ENCODE measurements at places on chromosomes 2 and 18.
A peak's percentile ranks its signal among the peaks of the same experiment; 100 is the strongest.

DNA sequence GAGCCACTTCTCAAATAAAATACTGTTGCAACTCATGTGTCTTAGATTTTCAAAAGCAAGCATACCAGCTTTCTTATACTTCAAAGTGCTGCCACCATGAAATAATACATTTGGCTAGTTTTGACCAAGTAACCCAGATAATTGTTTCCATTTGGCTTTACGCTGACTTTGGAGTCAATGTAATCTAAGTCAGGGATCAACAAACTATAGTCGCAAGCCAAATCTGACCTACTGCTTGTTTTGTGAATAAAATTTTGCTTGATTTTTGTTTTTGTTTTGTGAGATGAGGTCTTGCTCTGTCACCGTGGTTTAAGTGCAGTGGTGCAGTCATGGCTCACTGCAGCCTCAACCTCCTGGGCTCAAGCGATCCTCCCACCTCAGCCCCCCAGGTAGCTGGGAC lies 65.0 kb downstream of the OXER1 start:
- DNase-seq = no peak

- DNase-seq = peak; percentile 69
Observed at GRCh38 chr18:51802569-51803428, 537.2 kb upstream of the DCC start.

GRCh38 chr2:83168377-83168776 lies 1290.7 kb downstream of the SUCLG1 start:
- DNase-seq = no peak

DNA sequence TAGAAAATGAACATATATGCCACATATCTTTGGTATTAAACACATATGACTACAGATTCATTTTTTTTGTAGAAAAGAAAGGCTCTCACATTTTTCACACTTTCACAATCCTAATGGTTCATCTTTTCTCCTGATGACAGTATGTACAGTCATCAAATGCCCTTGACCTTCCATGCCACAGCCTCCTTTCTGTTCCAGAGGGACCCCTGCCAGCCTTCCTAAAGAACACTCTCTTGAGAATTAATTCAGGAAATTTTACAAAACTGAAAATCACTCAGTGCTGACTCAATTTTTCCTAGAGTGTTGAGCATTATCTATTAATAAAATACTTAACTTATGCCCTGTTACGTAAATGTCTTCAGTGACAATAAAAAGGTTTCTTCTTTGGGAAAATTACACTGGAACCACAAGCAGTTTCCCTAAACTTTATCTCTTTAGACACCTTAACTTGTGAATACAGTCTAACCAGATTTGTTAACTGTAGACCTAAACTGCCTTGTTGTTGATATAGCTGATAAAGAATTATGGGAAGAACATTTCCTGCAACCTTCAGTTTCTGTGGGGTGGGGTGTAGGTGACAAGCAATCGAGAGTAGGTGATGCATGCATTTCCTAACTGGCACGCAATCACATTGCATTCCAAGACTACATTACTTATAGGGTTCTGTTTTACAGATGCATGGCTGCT lies 15.3 kb upstream of the ACOXL start:
- no peak for DNase-seq

- no peak for DNase-seq
Observed at GRCh38 chr2:9101763-9102425, 98.4 kb upstream of the MBOAT2 start.

- no peak for DNase-seq
Observed at GRCh38 chr2:134791616-134792015, 46.8 kb upstream of the ACMSD start.

- no peak for DNase-seq
Observed at GRCh38 chr2:96546321-96546720, 9.8 kb downstream of the ARID5A start.

DNA sequence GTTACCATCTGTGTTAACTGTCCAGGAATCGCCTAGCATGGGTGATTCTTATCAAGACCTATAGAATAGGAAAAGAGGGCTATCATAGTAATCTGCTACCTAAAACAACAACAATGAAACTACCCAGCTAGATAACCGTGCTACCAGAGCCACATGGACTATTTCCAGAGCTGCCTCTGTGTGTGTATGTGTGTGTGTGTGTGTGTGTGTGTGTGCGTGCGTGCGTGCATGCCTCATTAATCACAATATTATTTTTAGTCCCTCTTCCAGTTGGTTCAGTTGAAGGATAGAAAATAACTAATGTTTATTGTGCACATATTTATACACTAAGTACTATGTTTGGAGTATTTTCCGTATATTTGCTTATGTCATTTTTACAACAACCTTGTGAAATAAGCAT lies 201.1 kb downstream of the SP3 start:
- no peak for DNase-seq

DNA sequence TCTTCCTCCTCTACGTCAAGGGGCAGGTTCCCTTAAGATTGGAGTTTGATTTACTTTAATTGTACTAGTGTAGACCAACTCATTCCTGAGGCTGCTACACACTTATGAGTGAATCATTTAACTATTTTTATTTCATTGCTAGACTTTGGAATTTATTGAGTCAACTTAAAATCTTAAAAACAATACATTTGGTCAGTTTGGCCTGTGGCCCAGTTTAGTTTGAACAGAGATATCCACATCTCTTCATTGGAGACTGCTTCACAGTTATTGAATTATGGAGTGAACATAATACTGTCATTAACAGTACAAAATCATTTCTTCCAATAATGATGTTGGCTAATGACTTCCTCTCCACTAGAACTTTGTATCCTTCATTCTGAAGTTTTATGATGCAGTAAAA lies 34.5 kb upstream of the STPG4 start:
- DNase-seq = no peak

DNA sequence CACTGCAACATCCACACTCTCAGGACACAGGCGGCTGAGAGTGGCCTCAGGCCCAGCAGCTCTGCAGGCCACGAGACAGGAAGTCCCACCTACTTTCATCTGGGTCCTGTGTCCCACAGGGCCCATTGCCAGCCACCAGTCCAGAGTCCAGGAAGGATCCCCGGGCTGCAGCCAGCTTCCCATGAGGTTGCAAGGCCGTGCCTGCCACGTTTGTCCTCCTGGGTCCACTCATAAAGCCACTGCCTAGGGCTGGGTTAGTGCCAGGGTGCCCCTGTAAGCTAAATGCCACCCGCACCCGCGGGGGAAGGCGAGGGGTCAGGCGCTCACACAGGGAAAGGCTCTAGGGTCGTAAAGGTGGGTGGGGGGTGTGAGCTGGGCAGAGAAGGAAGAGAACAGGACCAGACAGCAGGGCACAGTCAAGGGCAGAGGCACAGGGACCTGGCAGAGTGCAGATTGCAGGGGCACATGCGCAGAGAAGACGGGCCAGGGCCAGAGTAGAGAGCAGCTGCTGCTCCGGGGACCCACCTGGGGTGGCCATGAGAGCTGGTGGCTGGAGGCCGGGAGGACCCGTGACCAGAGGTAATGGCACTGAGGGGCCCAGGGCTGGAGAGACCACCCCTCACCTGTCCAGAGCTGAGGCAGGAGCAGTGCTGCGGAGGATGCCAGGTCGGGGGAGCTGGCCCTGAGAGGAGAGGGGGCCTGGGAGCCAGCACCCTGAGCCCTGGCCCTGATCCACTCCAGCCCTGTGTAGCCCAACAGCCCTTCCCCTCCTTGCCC lies 8.0 kb downstream of the AGXT start:
- DNase-seq = no peak

GRCh38 chr18:48979944-48980890 lies 29.5 kb upstream of the SMAD7 start:
- no peak for DNase-seq

GRCh38 chr18:44568342-44568741 lies 112.3 kb upstream of the SETBP1 start:
- no peak for DNase-seq

- no peak for DNase-seq
Observed at GRCh38 chr2:1759611-1759930, 15.3 kb upstream of the PXDN start.

DNA sequence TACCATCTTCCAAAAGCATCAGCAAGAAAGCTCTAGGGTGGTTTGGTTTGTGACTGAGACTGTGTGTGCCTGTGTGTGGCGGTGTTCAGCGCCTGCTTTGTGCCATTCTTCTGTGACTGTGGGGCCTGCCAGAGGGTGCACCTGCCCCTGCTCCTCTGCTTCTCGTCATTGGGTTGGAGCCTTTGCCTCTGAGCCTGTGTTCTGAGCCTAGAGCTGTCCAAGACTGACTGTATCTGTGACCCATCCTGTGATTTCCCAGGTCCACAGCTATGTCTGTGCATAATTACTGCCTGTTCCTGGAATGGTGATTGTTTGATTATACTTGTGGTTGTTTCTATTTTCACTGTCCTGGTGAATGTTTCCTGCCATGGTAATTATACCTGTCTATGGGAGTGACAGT lies 57.1 kb upstream of the KLHL29 start:
- DNase-seq = no peak

GRCh38 chr2:216758256-216759155 lies 63.2 kb upstream of the IGFBP5 start:
- no peak for DNase-seq

GRCh38 chr2:236124182-236124893 lies 43.8 kb downstream of the GBX2 start:
- no peak for DNase-seq

GRCh38 chr2:168992026-168992425 lies 39.1 kb downstream of the ABCB11 start:
- no peak for DNase-seq

- peak; percentile 69 for DNase-seq
Observed at GRCh38 chr18:21179590-21180220, 62.3 kb upstream of the GREB1L start.

DNA sequence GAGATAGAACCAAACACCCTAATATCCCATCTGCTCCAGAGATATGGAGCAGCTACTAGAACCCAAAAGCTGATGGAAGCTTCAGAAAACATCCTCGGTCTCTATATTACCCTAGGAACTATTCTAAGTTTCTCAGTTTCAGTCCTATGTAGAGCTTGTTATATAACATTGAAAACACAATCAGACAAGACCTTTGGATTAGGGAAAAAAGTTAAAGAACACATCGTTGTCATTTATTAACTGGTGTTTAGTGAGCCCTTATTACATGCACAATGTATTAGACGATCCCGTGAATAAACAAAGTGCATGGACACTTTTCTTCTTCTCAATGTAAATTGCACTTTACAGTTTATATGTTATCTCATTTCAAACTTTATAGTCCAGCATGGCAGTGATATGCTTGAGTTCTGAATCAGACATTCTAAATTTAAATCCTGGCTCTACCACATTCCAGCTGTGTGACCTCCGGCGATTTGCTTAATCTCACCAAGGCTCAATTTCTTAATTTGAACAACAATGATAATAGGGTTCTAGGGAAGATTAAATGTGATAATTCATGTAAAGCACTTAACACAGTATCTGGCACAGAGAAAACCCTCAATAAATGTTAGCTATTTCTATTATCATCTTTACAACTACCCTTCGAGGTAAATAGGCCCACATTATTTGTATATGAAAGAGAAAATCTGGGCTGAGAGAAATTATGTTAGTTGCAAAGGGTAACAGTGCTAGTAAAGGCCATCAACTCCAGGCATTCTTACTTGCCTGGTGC lies 83.6 kb upstream of the PIK3C3 start:
- no peak for DNase-seq

DNA sequence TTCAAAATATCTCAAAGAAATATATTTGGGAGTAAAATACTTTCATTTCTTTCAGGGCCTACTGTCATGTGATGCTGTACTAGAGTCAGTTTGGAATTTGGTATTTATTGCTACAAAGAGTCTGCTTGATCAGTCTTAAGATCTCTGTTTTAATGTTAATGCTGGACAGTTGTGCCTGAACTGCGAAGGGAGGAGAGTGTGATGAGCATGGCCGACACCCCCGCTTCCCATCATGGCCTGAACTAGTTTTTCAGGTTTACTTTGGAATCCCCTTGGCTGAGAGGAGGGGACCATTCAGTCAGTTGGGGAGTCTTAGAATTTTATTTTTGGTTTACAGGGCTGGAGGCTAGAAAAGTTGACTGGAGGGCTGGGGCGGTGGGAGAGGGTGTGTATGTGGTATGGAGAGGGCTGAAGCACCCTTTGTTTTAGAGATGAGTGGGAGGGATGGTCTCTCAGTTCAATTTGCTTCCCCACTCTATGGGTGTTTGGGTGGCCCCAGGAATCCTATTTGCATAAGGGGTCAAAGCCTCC lies 20.9 kb upstream of the TEX44 start:
- no peak for DNase-seq

GRCh38 chr2:111238296-111238695 lies 117.6 kb downstream of the BCL2L11 start:
- no peak for DNase-seq

GRCh38 chr2:11692966-11693521 lies 23.0 kb upstream of the NTSR2 start:
- peak; percentile 47 for DNase-seq

- DNase-seq = no peak
Observed at GRCh38 chr2:119719261-119719627, 40.2 kb downstream of the TMEM177 start.

GRCh38 chr2:158776231-158776630 lies 18.9 kb upstream of the DAPL1 start:
- peak; percentile 42 for DNase-seq

DNA sequence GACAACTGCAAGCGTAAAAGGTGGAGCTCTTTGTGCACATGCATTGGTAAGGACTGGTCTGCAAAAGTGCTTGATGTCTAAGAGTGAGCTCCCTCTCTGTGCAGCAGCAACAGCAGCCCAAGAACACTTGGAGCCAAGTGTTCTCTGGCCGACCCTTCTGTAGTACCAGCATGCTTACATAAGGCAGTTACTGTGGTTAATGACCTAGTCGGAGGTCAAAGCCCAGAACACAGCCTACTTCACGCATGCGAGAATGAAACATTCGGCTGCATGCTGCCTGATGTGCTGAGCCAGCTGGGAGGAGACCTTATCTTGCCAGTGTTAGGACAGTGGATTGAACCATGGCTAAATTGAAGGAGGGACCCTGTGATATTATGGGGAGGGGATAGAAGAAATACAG lies 21.3 kb downstream of the NCAPH start:
- DNase-seq = no peak

DNA sequence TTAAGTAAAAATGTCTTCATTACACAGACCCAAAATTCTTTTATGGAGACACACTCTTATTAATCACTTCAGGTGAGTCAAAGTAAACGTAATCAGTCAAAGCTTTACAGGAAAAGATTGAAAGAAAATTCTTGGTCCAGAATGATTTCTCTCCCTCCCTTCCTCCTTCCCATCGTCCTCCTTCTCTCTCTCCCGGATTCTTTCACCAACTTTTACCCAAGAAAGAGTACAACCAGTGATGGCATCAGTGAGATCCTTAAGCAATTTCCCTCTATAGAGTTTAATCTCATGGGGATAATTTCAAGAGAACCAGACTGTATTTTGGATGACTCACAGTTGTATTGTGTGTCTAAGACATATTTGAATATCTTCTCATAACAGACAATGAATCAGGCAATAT lies 258.1 kb downstream of the ALK start:
- DNase-seq = no peak

DNA sequence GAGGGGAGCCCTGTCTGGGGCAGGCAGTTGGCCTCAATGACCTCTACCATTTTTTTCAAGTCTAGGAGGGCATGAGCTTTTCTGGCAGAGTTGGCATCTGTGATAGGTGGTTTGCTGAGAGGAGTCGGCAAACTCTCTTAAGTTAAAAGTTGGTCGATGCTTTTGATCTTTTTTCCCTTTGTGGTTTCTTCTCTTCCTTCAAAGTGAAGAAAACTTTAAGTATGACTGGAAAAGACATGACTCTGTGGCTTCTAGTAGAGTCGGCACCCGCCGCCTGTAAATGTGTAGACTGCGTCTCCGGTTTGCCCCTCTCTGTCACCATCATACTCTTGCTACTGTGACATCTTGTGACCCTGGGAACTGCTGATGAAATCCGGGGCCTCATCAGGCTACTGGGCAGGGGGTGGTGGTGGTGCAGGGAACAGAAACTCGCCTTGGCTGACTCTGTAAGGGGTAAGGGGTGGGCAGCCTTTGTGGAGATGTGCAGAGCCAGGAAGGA lies 21.1 kb downstream of the INPP5D start:
- no peak for DNase-seq
